ENCODE measurements at places on chromosomes 1 and 21.

GRCh38 chr1:98211271-98211845 lies 290.5 kb upstream of the DPYD start:
- H3K4me1 ChIP-seq: peaks cover 23% of the 10 kb centered on the region
- DNase-seq: no peak
- H3K4me3 ChIP-seq: no peak overlapping the region
- H3K27me3 ChIP-seq: no peaks in the 10 kb centered on the region
- no peak overlapping the region for H3K27ac ChIP-seq
- H3K36me3 ChIP-seq: peaks cover 1% of the 10 kb centered on the region

- no peak for DNase-seq
- H3K4me1 ChIP-seq: no peaks in the 10 kb centered on the region
- H3K36me3 ChIP-seq: no peaks in the 10 kb centered on the region
- peaks cover 17% of the 10 kb centered on the region for H3K27me3 ChIP-seq
Measured at GRCh38 chr1:57489358-57490036, 65.6 kb upstream of the DAB1 start.

GRCh38 chr21:25632296-25632695 lies 6.8 kb upstream of the JAM2 start:
- no peaks in the 10 kb centered on the region for H3K36me3 ChIP-seq
- DNase-seq: no peak
- H3K4me1 ChIP-seq: no peaks in the 10 kb centered on the region
- H3K27me3 ChIP-seq: peaks cover 23% of the 10 kb centered on the region

GRCh38 chr1:199691540-199691939 lies 336.0 kb upstream of the NR5A2 start:
- DNase-seq: no peak
- no peak overlapping the region for H3K27ac ChIP-seq

GRCh38 chr1:39788426-39788757 lies 273 bp downstream of the BMP8B start:
- no peak for DNase-seq
- H3K4me1 ChIP-seq: peaks cover 2% of the 10 kb centered on the region
- H3K4me3 ChIP-seq: no peak overlapping the region

DNA sequence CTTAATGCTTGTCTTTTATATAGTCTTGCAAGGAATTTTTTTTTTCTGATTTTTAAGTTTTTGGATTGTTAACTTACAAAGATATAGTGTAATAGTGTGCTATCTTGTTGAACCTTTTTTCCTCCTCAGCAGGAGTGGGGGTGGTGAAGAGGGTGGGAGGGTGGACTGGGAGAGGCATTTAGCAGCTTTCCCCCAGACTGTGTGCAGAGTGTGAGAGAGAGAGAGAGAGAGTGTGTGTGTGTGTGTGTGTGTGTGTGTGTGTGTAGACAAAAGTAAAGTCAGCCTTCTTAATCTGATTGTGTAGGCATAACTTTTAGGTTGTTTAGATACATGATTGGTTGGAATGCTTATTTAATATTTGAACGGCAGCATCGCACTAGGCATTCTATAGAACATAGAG lies 4.9 kb downstream of the CAMTA1 start:
- peaks cover 27% of the 10 kb centered on the region for H3K4me1 ChIP-seq
- no peak overlapping the region for H3K4me3 ChIP-seq
- no peaks in the 10 kb centered on the region for H3K27me3 ChIP-seq
- no peak overlapping the region for H3K27ac ChIP-seq

DNA sequence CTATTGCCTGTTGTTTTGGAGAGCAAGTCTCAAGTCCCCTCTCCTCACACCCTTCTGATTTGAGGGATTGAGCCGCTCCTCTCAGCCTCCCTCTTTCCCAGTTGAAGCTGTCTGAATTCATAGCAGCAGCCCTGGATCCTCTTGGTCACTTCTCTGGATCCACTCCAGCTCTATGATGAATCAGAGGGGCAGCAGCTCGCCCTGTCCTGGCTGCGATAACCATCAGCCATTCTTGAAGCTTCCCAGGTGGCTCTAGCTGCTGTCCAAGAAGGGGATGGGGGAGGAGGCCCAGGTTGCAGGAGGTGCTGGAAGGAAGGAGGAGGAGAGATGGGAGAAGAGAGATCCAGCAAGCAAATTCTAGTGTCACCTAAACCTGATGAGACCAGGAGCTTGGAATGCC lies 31.3 kb downstream of the WNT4 start:
- no peaks in the 10 kb centered on the region for H3K27me3 ChIP-seq
- no peak overlapping the region for H3K4me3 ChIP-seq
- no peak overlapping the region for H3K27ac ChIP-seq
- H3K4me1 ChIP-seq: peaks cover 9% of the 10 kb centered on the region
- H3K36me3 ChIP-seq: peaks cover 7% of the 10 kb centered on the region
- DNase-seq: no peak

- no peak overlapping the region for H3K27ac ChIP-seq
- no peak overlapping the region for H3K4me3 ChIP-seq
- no peak for DNase-seq
- H3K27me3 ChIP-seq: no peaks in the 10 kb centered on the region
- H3K4me1 ChIP-seq: no peaks in the 10 kb centered on the region
Measured at GRCh38 chr21:14762327-14762726, 216.2 kb upstream of the SAMSN1 start.

DNA sequence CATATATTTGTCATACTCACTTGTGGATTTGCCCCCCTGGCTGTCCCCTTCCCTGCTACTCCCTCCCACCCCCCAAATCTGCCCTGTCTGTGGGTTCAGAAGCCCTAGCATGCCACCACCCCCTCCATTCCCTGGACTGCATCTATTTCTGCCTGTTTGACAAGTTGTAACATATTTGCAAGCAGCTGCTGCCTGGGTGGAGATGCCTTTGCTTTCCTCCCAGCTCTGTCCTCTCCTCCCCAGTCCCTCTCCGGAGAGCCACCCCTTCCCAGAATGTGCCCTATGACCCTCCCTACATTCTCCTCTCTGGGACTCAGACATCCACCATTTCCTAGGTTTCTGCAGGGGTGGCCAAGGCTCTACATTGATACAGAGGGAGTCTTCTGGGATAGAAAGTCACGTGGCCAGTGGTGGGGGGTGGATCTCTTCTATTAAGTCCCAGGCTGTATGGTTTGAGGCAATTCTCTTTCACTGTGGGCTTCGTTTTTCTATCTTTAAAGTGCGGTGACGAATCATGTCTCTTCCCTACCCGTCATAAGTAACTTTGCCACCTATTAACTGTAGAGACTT lies 6.0 kb upstream of the MYOG start:
- peaks cover 30% of the 10 kb centered on the region for H3K27me3 ChIP-seq
- no peaks in the 10 kb centered on the region for H3K4me1 ChIP-seq
- DNase-seq: no peak
- peaks cover 2% of the 10 kb centered on the region for H3K36me3 ChIP-seq

GRCh38 chr1:3033040-3033789 lies 11.9 kb downstream of the ACTRT2 start:
- H3K4me1 ChIP-seq: no peaks in the 10 kb centered on the region
- H3K27me3 ChIP-seq: peaks cover 5% of the 10 kb centered on the region
- H3K4me3 ChIP-seq: no peak overlapping the region
- no peak overlapping the region for H3K27ac ChIP-seq
- no peaks in the 10 kb centered on the region for H3K36me3 ChIP-seq
- no peak for DNase-seq
